Stimulated activated CD4-positive, alpha-beta T cell treated with anti-CD3 and anti-CD28 coated beads, TNF-alpha, amount 100 ng/mL, for 4 hours (primary cell): ENCODE measurements at places on chromosomes 12 and 14.

- no peak for DNase-seq
Observed at GRCh38 chr12:16119618-16120415, 157.7 kb downstream of the SLC15A5 start.

- no peak for DNase-seq
Observed at GRCh38 chr12:113577464-113578129, 105.9 kb upstream of the LHX5 start.

- no peak for DNase-seq
Observed at GRCh38 chr12:122989225-122989839, 8.9 kb downstream of the ARL6IP4 start.

GRCh38 chr12:93126069-93126474 lies 197.0 kb upstream of the EEA1 start:
- no peak for DNase-seq

DNA sequence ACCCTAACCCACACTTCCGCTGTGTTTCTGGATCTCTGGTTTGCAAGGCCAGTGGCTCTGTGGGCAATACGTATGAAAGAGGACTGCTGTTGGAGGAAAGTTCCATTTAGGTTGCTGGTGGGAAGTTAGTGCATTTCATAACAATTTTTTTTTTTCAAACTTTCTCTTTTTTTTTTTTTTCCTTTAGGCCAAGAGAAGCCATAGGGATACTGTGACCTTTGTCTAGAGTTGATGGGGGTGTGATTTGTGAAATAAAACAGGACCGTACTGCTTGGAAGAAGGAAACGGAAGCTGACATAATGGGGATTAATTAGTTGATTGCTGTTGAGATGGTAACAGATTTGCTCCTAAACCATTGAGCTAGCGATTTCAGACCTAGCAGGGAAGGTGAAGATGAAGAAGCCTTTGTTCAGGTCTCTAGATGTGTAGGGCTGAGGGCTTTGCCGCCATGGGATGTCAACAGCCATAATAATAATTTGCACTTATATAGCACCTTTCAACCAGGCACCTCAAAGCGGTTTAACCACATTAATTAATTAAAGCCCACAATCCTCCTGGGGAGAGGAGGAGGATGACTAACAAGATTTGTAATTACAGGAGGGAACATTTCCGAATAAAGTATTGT lies 315.3 kb downstream of the ZFP36L1 start:
- DNase-seq: no peak

DNA sequence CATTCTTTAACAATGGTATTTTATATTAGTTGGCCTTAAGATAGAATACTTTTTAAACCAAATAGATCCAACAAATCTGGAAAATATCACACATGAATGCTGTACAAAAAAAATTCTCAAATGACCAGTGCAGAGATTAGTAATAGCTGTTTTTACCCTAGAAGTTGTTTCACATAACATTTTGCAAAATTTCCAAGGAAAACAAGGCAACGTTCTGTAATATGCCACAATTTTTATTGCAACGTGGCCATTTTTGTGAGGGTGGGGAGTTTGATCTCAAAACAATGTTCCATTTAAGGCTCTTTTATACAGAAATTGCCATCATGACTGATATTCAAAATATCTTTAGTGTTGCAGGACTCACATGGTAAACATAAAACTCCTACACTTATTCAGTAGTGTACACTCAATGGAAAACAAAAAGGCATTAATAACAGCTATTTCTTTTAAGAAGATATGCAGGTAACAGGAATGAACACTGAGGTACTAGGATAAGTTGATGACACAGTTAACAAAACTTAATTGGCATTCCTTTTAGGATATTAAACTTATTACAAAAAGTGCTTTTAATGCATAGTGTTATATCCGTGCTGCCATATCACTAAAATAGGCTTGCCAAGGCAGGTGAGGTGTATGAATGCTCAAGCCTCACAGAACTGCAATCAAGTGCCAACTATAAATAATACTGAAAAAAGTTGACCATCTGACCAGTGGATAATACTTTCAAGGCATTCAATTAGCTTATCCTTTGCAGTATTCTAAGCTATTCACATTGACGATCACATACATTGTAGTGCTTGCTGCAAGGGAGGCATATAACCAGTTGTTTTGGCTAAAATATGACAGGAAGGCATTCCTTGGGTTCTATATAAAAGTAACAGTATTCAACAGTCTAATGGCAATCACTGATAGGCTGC lies 2.3 kb downstream of the CFL2 start:
- DNase-seq: no peak

GRCh38 chr14:77302926-77303325 lies 17.8 kb downstream of the POMT2 start:
- no peak for DNase-seq

- DNase-seq: no peak
Observed at GRCh38 chr14:24329736-24330135, 5.1 kb downstream of the ADCY4 start.

GRCh38 chr12:15858353-15858752 lies 23.8 kb upstream of the STRAP start:
- DNase-seq: no peak

GRCh38 chr12:31491841-31492598 lies 98.9 kb downstream of the DENND5B start:
- DNase-seq: no peak

DNA sequence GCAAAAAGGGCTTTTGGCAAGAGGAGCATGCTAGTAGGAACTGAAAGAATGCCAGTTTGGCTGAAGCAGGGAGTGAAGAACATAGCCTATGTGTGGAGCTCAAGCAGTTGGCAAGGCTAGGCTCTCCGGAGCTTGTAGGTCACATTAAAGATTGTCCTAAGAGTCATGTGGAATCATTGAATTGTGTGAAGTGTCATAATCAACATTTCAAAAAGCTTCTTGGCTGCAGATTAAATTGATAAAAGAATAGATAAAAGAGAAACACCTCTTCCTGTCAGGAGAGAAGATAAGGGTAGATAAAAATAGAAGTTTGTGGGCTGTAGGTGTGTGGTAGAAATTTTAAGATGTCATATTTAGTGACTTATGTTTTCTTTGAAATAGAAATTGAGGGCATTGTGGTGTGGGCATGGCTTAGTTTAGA lies 36.1 kb downstream of the CPSF6 start:
- no peak for DNase-seq

- no peak for DNase-seq
Observed at GRCh38 chr12:50221228-50222008, 54.2 kb upstream of the CERS5 start.

DNA sequence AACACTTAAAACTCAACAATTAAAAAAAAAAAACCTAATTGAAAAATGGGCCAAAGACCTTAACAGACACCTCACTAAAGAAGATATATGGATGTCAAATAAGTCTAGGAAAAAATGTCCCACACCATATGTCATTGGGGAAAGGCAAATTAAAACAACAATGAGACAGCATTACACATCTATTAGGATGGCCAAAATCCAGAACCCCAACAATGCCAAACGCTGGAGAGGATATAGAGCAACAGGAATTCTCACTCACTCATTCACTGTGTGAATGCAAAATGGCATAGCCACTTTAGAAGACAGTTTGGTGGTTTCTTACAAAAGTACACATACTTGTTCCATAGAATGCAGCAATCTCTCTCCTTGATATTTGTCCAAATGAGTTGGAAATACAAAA lies 173.7 kb downstream of the SLC25A21 start:
- DNase-seq: no peak

- no peak for DNase-seq
Observed at GRCh38 chr14:92974541-92975345, 51.8 kb downstream of the CHGA start.

GRCh38 chr12:124194893-124195566 lies 99.9 kb upstream of the RFLNA start:
- DNase-seq: no peak

GRCh38 chr12:91871751-91872150 lies 273.9 kb downstream of the BTG1 start:
- no peak for DNase-seq

GRCh38 chr14:76644855-76645518 lies 116.3 kb upstream of the VASH1 start:
- DNase-seq: no peak

- no peak for DNase-seq
Observed at GRCh38 chr12:52614381-52615207, 3.8 kb downstream of the KRT73 start.

- no peak for DNase-seq
Observed at GRCh38 chr12:63997198-63997597, 152.7 kb downstream of the SRGAP1 start.

DNA sequence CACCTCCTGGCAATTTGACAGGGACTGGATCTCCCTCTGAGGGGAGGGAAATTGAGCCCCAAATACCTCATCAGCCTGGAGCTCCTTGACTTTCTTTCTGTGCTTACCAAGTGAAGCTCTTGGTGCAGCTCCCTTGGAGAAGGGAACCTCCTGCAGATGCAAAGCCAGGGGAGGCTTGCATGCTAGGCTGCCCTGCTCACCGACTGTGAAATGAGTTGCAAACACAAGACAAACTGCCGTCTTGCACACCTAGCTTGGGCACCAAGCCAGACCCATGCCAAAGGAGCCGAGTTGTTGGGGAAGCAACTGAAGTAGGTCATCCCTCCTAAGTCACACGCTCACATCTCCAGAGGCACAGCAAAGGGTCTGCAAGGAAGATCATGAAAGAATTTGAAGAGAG lies 95.2 kb downstream of the GTF2A1 start:
- DNase-seq: no peak

DNA sequence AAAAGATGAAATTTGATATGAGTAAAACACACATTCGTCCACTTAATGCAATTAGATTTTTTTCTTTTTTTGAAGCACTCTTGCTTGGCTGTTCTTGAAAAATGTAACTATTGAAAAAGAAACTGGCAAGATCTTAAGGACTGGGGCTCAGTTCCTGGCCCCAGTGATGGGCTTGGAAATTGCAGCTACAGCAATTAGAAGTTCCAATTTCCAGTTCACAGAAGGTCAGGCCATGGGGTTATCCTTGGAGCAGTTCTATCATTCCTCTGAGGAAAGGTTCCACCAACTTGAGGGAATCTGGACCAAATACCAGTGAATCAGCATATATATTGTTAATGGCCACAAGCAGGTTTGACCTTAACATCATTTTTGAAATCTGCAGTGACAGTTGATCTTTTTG lies 18.9 kb downstream of the IGF1 start:
- DNase-seq: no peak

DNA sequence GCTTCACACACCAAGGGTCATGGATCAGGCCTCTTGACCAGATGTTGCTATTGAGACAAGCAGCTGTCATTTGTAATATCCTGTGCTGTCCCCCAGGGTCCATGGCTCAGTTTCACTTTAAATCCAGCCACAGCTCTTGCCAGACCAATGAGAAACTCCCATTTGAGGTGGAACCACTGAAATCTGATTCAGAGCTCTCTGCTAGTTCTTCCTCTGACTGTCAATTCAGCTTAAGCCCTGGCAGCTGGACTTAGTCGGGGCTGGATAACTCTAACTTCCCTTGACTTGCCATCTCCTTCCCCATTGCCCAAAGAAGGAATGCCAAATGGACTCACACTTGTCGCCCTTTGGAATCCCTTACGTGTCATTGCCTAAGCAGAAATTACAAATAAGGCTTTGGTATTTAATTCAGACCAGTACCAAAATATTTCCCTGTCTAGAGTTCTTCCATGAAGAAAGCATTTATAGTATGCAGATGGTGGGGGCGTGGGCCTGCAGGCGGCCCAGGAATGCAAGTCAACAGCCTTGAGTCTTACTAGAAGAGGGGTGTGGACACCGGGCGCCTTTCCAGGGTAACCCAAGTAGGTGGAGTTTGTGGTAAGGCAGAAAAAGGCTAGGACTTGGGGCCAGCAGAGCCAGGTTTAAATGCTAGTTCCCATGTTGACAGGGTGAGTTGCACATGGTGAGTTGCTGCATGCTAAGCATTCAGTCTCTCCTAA lies 96.9 kb upstream of the TMPO start:
- DNase-seq: no peak

GRCh38 chr12:5097786-5098185 lies 54.1 kb downstream of the KCNA5 start:
- DNase-seq: no peak

DNA sequence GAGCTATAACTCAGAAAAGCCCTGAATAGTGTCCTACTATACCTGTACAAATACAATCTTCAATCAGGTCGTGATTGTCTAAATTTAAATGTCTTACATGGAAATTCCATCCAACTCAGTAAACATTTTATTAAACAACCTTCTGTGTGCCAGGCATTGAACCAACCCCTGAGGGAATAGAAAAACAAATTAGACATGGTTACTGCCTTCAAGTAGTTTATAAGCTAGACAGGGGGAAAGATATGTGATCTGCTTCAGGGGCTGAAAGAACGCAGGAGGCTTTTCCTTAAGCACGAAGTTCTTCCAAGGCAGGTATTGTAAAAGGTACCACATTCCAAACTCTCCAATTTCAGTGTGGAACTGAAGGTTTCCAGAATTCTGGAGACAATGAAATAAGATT lies 39.7 kb upstream of the STAB2 start:
- no peak for DNase-seq

- DNase-seq: no peak
Observed at GRCh38 chr12:66331814-66332213, 29.5 kb downstream of the HELB start.

DNA sequence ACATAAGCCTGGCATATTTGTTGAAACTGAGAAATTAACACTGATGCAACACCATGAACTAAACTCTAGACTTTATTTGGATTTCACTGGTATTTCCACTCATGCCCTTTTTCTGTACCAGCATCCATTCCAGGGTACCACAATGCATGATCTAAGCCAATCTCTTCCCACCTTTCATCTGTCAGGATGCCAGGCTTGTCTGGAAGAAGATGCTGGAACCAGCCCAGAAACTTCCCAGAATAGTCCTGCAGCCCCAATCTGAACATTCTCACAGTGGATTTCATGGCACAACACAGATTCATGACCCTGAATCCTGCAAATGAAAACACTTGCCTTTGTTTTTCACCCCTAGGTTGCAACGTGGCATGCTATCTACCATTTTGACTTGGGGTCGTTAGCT lies 189.3 kb upstream of the LHX5 start:
- DNase-seq: no peak

DNA sequence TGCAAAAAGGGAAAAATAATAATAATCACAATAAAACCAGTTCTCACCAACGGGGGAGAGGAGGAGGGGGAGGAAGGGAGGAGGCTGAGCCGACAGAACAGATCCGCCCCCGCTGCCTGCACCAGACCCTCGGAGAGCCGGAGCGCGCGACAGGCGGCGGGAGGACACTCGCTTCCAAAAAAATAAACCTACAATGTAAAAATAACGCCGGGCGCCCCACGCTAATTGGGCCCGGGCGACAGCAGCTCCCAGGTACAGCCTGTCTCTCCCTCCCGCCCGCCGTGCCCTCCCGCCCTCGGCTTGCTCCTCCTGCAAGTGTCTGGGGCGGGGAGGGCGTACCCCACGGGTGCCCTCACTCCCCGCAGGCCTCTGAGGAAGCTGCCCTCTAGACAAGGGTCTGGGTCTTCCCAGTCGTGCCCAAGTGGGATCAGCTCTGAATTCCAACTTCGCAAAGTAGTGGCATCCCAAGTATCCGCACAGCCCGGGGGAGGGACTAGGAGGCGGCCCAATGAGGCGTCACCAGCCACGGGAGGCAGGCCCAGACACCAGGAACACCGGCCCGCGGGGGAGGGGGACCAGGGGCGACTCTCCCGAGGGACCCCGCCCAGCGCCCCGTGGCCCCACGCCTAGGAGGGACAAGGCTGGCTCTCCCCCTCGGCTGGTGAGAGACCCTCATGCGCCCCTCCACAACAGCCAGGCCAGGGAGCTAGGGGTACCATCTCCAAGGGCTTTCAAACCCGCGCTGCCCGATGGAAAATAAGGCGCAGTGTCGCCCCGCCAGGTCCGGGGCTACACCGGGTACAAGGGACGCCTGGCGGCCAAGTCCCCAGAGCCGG lies 1.0 kb downstream of the NCOR2 start:
- DNase-seq: peak; percentile 55
